Stimulated activated CD8-positive, alpha-beta memory T cell treated with anti-CD3 and anti-CD28 coated beads, Interleukin-12 subunit alpha, Interleukin-12 subunit beta, amount 100 ng/mL, for 4 hours (primary cell): ENCODE measurements at places on chromosomes 7 and 10.

DNA sequence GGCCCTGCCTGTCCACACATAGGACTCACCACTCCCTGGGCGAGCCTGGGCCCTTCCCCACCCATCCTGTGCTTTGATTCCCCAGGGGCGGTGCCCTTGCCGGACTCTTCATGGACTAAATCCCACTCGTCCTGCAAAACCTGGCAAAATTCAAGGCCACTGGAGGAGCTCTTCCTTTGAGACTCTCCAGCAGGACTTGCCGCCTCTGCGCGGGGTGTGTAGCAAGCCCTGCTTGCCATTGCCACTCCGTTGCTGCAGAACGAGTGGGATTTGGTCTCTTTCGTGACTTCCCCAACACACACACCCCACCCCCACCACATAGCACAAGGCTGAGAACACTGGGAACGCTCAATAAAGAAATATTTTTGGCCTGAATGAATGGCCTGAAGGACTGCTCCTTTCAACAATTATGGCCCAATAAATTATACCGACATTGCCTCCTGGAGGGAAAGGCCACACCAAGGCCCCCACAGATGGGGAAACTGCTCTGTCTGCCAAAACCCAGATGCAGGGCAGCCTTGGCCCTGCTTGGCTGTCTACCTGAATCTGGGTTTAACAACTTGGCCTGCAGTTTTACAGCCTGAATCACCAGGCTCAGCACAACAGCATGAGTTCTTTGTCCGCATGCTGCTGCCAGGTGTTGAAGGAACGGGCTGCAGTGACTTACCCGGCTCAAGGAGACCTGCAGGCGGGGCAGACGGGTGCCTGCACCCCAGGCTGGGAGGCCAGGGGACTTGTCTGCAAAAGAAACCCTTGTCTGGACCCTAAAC lies 72.8 kb upstream of the KAT6B start:
- DNase-seq: no peak

DNA sequence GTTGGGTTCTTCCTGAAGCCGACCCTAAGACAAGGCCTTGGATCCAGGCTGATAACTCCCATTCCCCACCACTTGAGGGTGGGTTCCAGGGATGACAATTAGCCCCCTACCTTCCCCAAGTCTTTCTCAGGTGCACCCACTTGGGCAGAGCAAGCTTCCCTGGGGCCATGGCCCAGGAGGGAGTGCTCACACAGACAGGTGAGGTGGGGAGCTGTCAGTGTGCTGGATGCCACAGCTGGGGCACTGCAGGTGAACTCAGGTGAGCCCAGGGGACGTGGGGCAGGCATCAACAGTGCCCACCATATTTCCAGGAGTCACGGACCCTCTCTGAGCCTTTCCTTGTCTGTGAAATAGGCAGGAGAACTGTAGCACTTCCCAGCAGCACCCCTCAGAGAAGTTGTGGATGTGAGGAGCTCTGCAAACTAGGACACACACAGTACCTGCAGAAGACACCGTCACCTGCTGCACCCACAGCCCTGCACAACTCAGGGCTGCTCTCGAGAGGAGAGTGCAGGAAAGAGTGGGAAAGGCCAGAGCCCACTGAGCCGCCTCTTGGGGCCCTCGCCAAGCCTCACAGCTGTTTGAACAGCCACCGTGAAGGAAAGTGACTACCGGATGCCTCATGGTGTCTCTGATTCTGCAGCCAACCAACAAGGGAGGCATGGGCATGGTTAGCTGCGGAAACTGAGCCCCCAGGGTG lies 17.9 kb downstream of the SH3PXD2A start:
- no peak for DNase-seq

DNA sequence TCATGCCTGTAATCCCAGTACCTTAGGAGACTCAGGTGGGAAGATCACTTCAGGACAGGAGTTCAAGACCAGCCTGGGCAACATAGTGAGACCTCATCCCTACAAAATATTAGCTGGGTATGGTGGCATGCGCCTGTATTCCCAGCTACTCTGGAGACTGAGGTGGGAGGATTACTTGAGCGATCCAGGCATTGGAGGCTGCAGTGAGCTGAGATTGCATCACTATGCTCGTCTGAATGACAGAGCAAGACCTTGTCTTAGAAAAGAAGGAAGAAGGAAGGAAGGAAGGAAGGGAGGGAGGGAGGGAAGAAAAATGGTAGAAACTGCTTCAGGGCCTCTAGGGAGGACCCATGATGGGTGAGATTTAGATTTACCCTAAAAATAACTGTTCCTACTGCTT lies 112.3 kb downstream of the SPDYE5 start:
- DNase-seq: no peak

- DNase-seq: no peak
Measured at GRCh38 chr10:132162021-132162531, 24.7 kb upstream of the DPYSL4 start.

- no peak for DNase-seq
Measured at GRCh38 chr7:116322541-116322940, 112.2 kb downstream of the TES start.

DNA sequence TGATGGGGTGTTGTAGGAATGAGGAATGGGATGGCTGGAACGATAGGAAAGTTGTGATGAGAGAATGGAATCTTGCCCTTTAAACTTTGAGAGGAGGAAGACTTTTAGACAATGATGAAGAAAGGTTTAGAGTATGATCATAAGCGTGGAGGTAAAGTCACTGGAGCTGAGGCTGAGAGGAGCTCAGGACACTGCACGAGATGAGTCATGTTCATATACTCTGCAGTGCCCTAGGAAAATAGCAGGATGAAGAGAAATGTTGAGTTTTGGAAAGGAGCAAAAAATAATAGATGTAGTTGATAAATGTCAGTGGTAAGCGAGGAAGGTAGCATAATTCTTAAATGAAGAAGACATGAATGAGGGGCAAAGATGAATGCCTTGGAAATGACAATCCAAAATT lies 28.3 kb upstream of the CUL1 start:
- no peak for DNase-seq

DNA sequence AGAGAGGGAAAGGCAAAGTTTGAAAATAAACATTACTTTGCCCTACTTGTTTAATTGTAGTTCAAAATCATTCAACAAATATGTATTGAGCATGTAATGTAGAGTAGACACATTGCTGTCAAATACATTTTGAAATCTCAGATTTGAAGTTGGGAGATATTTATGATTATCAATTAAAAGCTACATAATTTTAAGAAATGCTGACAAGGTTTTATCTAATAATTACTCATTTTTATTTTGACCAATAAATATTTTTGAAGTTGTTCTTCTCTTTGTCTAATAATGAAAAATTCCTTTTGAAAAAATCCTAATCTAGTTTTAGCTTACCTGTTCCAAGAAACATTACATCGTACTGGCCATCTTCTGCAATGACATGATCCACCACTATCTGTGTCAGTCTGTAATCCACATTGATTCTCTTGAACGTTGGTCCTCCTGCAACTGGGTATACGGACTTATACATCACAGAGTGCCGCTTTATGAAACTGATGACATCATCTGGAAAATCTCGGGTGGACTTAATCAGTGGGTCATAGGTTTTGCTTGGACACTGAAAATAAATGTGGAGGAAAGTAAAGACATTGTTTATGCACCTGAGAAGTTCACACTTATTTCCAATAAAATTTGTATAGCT lies 164.7 kb downstream of the SEMA3D start:
- no peak for DNase-seq

DNA sequence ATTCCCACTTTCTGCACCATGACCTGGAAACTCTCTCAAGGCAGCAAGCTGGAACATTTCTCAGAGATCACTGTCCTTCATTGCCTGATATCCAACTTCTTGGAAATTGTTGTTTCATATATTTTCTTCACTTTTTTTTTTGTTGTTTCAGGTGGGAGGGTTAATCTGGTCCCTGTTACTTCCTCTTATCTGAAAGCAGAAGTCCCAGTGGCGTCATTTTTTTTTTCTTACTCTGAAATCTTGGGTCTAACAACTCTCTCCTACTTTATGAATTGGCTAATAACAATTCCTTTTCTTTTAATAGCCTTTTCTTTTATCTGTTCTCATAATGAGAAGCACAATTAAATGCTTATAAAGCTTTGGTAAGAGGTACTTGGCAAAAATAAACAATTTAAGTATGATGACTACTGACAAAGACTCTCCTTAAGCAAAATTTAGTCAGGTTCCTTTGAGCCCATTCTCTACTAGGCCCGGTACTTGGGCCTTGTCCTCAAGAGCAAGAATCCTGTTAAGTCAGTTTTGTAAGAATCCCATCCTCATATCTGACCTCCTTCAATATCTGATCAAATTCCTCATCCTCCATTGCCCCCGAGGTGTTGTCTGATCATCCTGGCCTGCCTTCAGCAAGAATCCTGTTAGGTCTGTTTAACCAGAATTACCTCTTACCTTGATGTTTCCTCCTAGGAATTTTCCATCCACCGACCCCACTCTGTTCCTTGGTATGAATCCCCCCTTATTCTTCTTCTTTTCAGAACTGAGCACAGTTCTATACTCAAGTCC lies 11.5 kb upstream of the CC2D2B start:
- DNase-seq: no peak

DNA sequence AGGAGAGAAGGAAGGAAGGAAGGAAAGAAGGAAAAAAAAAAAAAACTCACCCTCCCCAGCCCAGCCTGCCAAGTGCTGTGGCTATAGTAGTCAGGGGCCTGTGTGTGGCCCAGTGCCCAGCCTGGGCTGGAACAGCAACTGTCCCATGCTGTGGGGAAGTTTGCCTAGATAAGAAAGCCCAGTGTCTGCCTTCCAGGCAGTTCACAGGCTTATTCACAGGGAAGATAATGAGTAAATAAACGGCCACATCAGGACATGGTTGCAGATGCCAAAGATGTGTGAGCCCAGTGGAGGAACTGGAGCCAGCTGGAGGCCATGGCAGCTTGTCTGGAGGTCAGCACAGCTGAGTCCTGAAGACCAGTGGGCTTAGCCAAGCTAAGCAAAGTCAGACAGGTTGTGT lies 132.4 kb upstream of the FOXK1 start:
- DNase-seq: no peak

GRCh38 chr7:100567031-100567730 lies 6.5 kb downstream of the SAP25 start:
- no peak for DNase-seq

- no peak for DNase-seq
Measured at GRCh38 chr10:84844461-84844860, 516.1 kb downstream of the CCSER2 start.

- no peak for DNase-seq
Measured at GRCh38 chr10:78964274-78964951, 104.4 kb upstream of the ZMIZ1 start.

GRCh38 chr10:125169915-125170314 lies 9.6 kb upstream of the CTBP2 start:
- no peak for DNase-seq

GRCh38 chr10:58588673-58589265 lies 76.1 kb downstream of the BICC1 start:
- no peak for DNase-seq

GRCh38 chr10:124357561-124357885 lies 61.2 kb downstream of the OAT start:
- no peak for DNase-seq
